ENCODE measurements at places on chromosomes 1 and 21. TPM values are rescaled to one million over a fixed set of nuclear protein-coding genes. Genes with fewer than 3 reads are reported as not detected.

Gene CRP
- total RNA-seq, result 0.37 TPM

Gene SPRR5
- total RNA-seq, result not detected

- H3K4me3 ChIP-seq, result no peak overlapping the region
- no peak overlapping the region for H3K27ac ChIP-seq
- no peaks in the 10 kb centered on the region for H3K27me3 ChIP-seq
- H3K4me1 ChIP-seq, result no peaks in the 10 kb centered on the region
- H3K36me3 ChIP-seq, result no peaks in the 10 kb centered on the region
Observed at GRCh38 chr1:180898441-180899219, 14.1 kb upstream of the KIAA1614 start.

DNA sequence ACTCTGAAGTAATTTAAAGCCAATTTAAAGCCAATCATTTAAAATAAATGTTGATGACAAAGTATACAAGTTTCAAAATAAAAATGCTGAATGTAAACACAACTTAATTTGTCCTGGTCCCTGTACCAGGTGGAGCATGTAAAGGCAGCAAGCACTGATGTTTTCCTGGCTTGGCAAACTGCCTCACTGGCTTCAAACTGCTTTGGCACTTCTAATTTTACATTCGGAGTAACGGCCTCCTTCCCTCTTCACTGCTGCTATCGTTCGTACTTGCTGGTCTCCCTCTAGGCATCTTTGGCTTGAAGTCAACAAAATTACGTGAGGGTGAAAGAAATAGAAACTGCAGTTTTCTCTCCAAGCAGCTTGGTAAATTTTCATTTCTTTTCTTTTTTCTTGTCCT, 287.9 kb downstream of the LTN1 start:
- no peaks in the 10 kb centered on the region for H3K36me3 ChIP-seq
- no peaks in the 10 kb centered on the region for H3K4me1 ChIP-seq
- no peak for DNase-seq
- H3K27me3 ChIP-seq, result no peaks in the 10 kb centered on the region

Gene ALX3
- 0.31 TPM for total RNA-seq

GRCh38 chr21:44670642-44671432, 4.1 kb upstream of the KRTAP12-2 start:
- H3K36me3 ChIP-seq, result no peaks in the 10 kb centered on the region
- no peak overlapping the region for H3K27ac ChIP-seq
- DNase-seq, result no peak
- H3K27me3 ChIP-seq, result no peaks in the 10 kb centered on the region
- no peaks in the 10 kb centered on the region for H3K4me1 ChIP-seq

Gene BECN2
- not detected for total RNA-seq

DNA sequence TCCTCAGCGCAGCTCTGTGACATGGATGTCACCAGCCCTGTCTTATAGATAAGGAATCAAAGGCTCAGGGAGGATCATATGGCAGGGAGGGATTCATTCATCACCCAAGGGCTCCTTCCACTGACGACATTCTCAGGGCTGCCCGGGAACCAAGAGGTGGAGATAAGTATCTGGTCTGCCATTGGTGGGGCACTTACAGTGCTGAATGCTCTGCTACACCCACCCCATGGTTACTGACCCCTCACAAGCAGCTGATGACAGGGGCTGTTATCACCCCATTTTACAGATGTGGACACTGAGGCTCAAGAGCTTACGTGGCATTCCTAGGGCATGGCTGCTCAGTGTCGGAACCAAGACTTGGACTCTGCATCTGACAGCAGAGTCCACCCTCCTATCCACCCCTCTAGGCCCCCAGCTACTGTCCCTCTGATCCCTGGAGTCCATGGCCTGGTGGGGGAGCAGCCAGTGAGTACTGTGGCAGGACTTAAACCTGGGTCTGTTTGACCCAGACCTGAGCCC, 155.1 kb downstream of the PTPRU start:
- no peaks in the 10 kb centered on the region for H3K4me1 ChIP-seq
- H3K36me3 ChIP-seq, result no peaks in the 10 kb centered on the region
- H3K27me3 ChIP-seq, result no peaks in the 10 kb centered on the region
- no peak overlapping the region for H3K27ac ChIP-seq

Gene UQCRHL
- 1.5 TPM for total RNA-seq

Gene KDF1
- total RNA-seq, result 4.8 TPM

GRCh38 chr1:59431566-59432294, 134.8 kb downstream of the FGGY start:
- no peak for DNase-seq
- H3K27ac ChIP-seq, result no peak overlapping the region
- peaks cover 5% of the 10 kb centered on the region for H3K4me1 ChIP-seq

DNA sequence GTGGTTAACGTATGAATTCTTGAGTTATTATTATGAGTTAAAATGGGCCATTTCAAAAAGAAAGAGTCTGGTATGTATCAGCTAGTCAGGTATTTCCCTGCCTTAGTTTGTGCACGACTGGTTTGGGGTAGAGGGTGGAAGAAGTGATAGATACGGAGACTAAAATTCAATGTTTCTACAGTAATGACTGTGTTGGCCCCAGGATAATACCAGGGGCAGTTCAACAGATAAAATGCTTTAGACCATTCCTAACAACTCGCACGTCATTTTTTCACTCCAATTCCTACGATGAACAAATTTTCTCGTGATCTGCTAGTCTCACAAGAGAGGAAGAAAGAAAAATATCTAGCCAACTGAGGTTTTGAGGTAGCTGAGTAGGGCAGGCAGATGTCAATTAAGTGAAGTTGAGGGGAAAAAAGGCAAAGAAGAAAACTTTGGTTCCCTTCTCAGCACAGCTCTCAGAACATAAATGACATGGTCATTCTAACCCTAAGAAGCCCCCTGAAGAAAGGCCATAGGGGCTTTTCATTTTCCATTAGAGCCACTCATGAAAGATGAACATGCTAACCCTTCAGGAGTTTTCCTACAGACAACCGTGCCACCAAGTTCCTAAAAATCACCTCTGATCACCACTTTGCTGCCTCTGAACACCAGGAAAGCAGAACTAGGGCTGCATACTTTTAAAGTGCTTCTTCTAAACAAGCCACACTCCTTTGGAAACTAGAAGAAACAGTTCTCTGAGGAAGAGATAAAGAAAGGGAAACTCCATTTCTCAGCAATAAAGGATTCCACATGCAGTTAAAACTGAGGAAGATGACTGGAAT, 5.6 kb downstream of the MCOLN2 start:
- H3K36me3 ChIP-seq, result no peaks in the 10 kb centered on the region
- H3K27ac ChIP-seq, result no peak overlapping the region
- DNase-seq, result no peak

Gene CACNA1E
- 9.1 TPM for total RNA-seq

DNA sequence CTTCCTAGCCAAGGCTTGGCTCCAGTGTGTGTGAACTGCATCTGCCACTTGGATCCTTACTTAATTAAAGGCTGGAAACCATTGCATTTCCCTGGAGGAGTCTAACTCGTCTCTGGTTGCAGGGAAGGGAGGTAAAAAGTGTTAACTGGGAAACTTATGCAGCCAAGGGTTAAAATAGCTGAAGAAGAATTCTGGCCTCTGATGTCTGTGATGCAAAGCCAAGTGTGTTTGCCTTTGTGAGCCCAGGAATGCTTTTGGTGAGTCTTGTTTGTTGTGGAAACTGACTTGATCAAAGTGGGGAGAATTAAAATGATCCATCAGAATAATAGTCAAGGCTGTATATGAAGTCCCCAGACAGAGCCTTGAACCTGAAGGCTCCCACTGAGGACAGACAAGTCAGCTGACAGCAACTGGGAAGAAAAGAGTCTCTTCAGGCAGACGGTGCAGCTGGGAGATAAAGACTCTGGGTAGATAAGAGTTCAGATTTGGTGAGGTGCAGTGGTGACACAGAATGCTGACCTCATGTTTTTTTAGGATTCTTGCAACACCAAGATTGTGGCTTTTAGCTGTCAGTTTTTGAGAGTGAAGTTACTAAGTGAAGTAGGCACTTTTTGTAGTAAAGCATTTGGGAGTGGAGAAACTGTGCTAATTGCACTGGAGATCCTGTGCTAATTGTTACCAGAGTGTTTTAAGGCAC, 59.5 kb upstream of the WLS start:
- H3K4me1 ChIP-seq, result peaks cover 32% of the 10 kb centered on the region
- peak; percentile 37 for DNase-seq
- H3K27me3 ChIP-seq, result no peaks in the 10 kb centered on the region
- no peaks in the 10 kb centered on the region for H3K36me3 ChIP-seq
- H3K4me3 ChIP-seq, result no peak overlapping the region

- no peak for DNase-seq
- H3K27ac ChIP-seq, result no peak overlapping the region
- H3K27me3 ChIP-seq, result no peaks in the 10 kb centered on the region
- no peaks in the 10 kb centered on the region for H3K36me3 ChIP-seq
Observed at GRCh38 chr1:28193701-28194161, 17.2 kb upstream of the PTAFR start.

Gene TFF2
- total RNA-seq, result not detected

DNA sequence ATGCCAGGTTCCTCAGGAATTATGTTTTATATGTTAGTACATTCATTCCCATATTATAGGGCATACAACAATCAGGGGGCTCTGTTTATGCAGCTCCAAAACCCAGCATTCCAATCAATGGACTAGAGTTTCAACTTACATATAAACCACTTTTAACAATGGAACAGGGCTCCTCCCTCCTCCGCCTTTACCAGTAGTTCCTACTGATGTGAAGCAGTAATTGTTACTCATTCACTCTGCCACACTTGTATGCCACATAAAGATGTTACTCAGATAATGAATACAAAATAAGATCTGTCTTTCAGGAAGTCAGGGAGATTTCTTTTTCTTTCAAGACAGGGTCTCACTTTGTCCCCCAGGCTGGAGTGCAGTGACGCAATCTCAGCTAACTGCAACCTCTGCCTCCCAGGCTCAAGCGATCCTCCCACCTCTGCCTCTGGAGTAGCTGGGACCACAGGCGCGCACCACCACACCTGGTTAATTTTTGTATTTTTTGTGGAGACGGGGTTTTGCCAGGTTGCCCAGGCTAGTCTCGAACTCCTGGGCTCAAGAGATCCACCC, 17.1 kb downstream of the ZNF281 start:
- H3K4me3 ChIP-seq, result no peak overlapping the region
- H3K27me3 ChIP-seq, result no peaks in the 10 kb centered on the region
- H3K4me1 ChIP-seq, result no peaks in the 10 kb centered on the region

Gene PGBD2
- total RNA-seq, result 12.2 TPM

Gene SPATA46
- total RNA-seq, result 12.7 TPM

Gene SLAMF7
- 0.68 TPM for total RNA-seq

DNA sequence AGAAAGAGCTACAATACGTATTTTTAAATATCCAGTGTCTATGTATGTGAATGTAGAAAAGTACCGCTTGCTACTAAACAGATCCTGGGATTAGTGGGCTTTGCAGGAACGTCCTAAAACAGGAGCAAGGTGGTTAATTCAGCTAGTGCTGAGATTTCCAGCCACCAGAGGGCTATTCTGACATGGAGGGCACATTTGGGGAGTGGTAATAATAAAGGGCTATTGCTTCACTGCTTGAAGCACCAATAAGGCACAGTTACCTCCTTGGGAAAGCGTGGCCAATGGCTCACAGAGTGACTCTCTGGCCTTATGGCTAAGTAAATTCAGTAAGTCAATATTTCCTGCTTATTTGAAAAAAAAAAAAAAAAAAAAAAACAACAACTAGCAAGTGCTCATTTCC, 152.4 kb downstream of the GABPA start:
- no peak for DNase-seq
- no peak overlapping the region for H3K4me3 ChIP-seq
- no peaks in the 10 kb centered on the region for H3K36me3 ChIP-seq
- H3K27ac ChIP-seq, result no peak overlapping the region
- no peaks in the 10 kb centered on the region for H3K27me3 ChIP-seq
- no peaks in the 10 kb centered on the region for H3K4me1 ChIP-seq

- no peak for DNase-seq
- H3K4me1 ChIP-seq, result no peaks in the 10 kb centered on the region
- no peak overlapping the region for H3K4me3 ChIP-seq
- H3K36me3 ChIP-seq, result no peaks in the 10 kb centered on the region
- H3K27me3 ChIP-seq, result no peaks in the 10 kb centered on the region
Observed at GRCh38 chr1:111743679-111744101, 4.5 kb upstream of the INKA2 start.

Gene WDR77
- 32.6 TPM for total RNA-seq

Gene UBASH3A
- 1.4 TPM for total RNA-seq

DNA sequence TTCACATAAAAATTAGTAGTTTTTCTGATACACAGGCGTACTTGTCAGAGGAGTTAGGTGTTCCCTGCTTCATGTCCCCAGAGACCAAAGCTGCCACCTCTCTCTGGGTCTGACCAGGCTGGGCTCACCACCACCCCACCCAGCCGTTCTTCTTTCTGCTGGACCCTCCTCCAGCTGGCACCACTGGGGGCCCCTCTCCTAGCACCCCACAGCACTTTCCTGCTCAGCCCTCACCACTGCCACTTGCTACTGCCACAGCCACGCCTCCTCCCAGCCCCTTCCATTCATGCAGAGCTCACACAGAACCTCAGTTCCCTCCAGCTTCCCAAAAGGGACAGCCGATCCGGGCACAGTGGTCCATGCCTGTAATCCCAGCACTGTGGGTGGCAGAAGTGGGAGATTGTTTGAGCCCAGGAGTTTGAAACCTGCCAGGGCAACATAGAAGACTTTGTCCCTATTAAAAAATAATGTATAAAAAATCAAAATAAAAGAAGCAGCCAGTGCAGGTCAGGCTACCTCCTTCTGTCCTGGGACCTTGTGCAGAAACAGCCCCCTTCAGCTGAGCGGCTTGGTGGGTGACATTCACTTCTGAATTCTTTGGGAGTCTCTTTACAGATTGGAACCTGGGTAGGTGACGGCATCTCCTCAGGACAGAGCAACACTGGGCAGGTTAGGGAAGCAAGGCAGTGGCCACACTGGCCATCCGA, 208.3 kb downstream of the TOMM20 start:
- H3K36me3 ChIP-seq, result no peaks in the 10 kb centered on the region
- H3K27ac ChIP-seq, result no peak overlapping the region
- no peaks in the 10 kb centered on the region for H3K27me3 ChIP-seq
- no peak overlapping the region for H3K4me3 ChIP-seq
- no peak for DNase-seq

- H3K4me3 ChIP-seq, result no peak overlapping the region
- H3K27ac ChIP-seq, result no peak overlapping the region
- H3K4me1 ChIP-seq, result peaks cover 9% of the 10 kb centered on the region
Observed at GRCh38 chr1:21570528-21570875, 61.3 kb downstream of the ALPL start.

DNA sequence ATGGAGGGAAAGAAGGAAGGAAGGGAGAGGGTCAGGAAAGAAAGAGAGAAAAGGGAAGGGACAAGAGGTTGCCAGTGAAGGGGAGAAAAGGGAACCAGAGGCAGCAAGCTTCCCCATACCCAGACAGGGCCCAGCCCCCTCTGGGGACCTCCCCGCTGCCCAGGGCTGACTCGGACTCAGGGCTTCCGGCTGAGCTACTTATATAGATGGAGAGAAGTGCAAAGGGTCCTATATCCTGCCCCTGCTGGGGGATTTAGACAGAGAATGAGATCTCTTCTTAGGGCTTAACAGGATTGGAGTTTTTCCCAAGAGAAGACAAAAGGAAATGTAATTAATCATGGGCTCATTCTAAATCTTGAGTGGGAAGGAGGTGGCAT, at the start of gene ETV3L:
Gene ETV3L (minus strand): TSS at position 176 of the 377 bp plus-strand sequence. CDS start 285 bp downstream, outside the sequence.
- no peak within 1 kb of the TSS for H3K4me3 ChIP-seq
- no peaks in the 10 kb centered on the region for H3K36me3 ChIP-seq
- no peaks in the 10 kb centered on the region for H3K4me1 ChIP-seq
- no peaks in the 10 kb centered on the region for H3K27me3 ChIP-seq
